ENCODE measurements at places on chromosomes 2 and 18.

DNA sequence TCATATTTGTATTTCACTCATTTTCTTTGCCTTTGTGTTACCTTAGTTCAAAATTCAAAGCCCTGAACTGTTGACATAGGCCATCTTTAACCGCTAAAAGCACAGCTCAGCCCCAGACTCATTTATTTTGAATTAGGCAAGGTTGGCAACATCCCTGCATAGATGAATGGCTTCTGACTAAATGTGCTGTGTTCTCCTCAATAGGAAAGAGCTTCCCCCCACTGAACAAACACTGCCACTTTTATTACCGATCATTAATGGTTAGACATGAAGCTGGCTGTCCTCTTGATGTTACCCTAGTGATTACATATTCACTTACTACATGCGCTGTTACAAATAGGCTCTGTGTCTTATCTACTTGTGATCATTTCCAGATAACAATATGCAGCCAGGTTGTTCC, 170.7 kb downstream of the ADCYAP1 start:
- no peak for DNase-seq

GRCh38 chr18:33440060-33441043, at the start of gene CCDC178:
Gene CCDC178 (minus strand): TSS chr18:33440721. CDS start chr18:33412088, 28,633 bp downstream.
- no peak for DNase-seq

- no peak for DNase-seq
Measured at GRCh38 chr2:176246331-176246730, 22.9 kb upstream of the MTX2 start.

DNA sequence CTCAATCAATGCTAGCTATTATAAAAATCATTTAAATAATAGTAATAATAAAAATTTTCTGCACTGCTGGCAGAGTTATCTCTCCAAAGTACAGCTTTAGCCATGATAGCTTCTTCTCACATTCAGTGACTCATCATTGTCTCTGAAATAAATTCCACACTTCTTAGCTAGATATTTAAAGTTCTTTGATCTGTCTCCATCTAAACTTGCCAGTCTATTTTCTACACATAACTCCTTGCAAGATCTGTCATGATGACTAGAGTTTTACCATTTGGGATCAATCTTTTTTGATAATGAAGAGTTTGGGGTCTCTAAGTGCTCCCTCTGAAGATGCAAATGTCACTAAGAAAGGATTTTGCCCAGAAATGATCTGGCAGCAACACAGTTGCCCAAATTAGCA, 155.4 kb upstream of the LHCGR start:
- DNase-seq: no peak

- DNase-seq: no peak
Measured at GRCh38 chr18:9916077-9916639, 2.3 kb downstream of the VAPA start.

DNA sequence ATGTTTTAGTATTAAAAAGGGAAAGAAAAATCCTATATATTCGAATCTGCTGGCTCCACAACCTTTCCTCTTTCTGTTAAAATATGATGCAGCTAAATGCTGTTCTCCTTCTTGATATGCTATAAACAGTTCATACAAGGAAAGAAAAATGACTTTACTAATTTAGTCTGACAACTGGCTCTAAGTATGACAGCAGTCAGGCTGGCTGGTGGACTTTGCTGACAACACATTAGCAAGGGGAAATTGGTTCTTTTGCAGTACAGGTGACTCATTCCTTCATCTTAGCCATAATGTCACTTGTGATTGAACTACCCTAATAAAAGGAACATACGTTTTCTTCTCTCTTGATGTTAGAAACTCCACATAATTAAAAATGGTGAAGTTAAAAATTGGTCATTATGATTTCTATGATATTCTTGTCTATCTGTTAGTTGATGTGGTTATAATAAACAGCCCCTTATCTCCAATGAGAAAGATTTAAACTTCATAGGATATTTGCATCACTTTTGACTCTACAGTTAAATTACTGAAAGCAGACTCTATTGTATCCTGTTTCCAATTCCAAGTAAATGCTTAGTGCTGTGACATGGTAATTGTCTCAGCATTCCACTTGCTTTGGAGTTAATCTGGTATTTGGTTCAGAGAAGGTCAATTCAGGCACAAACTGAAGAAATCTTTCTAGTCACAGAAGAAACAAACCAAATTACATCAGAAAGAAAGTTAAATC, 315.3 kb upstream of the GULP1 start:
- DNase-seq: no peak

DNA sequence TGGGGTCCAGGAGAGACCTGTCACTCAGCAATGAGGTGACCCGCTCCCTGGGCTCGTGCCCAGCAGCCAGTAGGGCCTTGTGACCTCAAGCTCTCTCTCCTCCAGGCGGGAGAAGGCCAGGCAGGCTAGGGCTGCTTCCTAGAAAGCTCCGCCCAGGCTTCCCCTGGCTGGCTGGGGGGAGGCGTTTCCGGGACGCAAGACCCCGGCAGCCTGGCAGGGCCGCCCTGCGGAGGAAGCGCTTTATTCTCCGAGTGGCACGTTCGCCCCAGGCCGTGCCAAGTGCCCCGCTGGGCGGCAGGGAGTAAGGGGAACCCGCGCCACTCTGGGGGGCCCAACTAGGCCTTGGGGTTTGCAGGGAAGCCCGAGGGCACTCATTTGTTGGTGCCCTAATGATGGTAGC, 21.2 kb upstream of the EPAS1 start:
- DNase-seq: peak; percentile 48

- DNase-seq: no peak
Measured at GRCh38 chr2:239824866-239825704, 200.1 kb downstream of the NDUFA10 start.

DNA sequence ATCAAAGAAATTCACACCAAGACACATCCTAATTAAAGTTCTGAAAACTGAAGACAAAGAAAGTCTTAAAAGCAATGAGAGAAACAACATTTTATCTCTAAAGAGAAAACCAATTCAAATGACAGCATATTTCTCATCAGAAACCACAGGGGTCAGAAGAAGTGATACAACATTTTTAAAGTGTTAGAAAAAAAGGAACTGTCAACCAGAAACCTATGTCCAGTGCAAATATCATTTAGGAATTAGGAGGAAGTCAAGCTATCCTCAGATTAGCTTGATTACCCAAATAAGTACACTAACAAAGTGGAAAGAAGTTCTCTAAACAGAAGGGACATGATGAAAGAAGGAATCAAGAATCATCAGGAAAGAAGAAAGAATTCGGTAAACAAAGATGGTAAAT, 59.5 kb upstream of the BCL2L11 start:
- DNase-seq: no peak

- no peak for DNase-seq
Measured at GRCh38 chr2:224241001-224241400, 160.9 kb downstream of the FAM124B start.

DNA sequence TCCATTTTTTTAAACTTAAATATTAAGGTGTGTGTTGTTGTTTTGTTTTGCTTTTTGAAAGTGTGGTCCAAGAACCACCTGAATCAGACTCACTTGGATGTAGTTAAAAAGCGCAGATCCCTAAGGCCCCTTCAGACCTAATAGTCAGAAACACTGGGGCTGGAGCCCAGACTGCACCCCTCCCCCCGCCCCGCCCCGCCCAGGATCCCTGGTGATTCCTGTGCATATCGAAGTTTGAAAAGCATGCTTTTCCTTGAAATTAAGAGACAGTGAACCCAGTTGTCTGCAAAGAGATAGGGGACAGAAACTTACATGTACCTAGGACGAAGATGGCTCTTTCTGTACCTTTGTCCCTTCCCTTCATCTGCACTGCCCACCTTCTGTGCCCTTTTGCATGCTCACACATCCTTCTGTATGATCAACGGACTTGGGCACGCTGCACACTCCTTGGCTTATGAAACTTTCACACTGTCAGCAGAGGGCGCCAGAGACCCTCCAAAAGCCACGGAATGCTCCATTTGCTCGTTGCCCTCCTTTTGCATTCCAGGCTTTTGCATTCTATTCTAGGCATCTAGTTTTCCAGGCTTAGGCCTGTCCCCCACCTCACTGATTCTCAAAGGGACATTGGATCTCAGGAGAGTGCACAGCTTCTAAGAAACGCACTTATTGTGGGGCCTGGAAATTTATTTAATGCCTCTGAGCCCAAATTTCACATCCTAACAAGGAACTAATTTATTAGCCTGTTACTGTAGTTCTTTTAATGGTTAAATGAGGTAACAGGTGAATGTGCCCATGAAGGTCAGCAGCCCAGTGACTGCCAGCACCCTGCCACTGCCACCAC, 32.8 kb upstream of the SLC14A1 start:
- peak; percentile 84 for DNase-seq

DNA sequence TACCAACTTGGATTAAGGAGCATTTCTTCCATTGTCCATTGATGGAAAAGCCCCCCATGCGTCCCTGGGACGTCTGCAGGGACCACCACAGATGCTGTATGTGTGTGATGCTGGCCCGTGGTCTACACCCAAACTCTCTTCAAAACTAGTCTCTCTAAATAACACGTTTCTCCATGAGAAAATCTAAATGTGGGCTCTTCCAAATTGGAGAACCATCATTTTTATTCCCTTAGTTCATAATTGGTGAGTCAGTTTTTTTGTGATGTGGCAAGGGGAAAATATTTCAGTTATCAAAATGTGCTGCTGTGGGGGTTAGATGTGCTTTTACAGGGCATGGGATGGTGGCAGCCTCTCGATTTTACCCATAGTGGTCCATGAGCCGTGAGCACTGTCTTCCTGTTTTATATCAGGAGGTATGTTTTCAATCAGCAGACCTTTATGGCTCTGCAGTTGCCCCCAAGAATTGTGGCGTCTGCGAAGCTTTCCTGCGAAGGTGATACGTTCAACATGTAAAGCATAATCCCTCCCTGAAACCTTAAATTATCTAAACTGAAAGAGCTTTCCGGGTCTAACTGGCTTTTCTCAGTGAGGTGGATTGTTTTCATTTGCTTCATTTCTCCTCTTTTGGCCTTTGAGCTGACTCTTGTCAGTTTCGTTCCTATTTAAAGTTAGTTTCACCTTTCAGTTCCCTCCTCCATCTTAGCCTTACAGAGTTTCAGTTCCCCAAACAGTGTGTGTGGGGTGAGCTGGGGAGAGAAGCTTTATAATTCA, 78.4 kb downstream of the SETBP1 start:
- DNase-seq: peak; percentile 59

Data from activated naive CD8-positive, alpha-beta T cell treated with anti-CD3 and anti-CD28 coated beads, Interleukin-2, amount 50 U/mL, for 24 hours (primary cell).